Activated naive CD8-positive, alpha-beta T cell treated with anti-CD3 and anti-CD28 coated beads, Interleukin-2, amount 10 ng/mL, durations not matched to agents 7 days and 5 days (primary cell): ENCODE measurements at places on chromosomes 11 and 22. TPM values are rescaled to one million over a fixed set of nuclear protein-coding genes. Genes with fewer than 3 reads are reported as not detected.

The HBB gene
- total RNA-seq, result not detected

The MIOX gene
- not detected for total RNA-seq

DNA sequence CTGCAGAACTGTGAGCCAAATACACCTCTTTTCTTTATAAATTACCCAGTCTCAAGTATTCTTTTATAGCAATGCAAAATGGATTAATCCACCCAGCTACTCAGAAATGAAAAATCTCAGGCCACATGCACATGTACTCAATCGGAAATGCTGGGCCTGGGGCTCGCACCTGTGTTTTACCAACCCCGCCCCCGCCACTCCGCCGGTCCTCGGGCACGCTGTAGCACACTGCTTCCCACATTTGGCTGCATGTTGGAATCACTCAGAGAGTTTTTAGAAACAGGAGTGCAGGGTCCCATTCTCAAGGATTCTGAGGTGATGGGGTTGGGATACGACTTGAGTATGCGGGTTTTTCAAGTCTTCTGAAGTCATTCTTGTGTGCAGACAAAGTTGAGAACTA, 284.4 kb downstream of the NTM start:
- no peak for DNase-seq

- DNase-seq, result no peak
Measured at GRCh38 chr11:8713760-8714454, 31.3 kb downstream of the RPL27A start.

GRCh38 chr22:39490135-39490798, 11.8 kb upstream of the MIEF1 start:
- DNase-seq, result peak; percentile 61

DNA sequence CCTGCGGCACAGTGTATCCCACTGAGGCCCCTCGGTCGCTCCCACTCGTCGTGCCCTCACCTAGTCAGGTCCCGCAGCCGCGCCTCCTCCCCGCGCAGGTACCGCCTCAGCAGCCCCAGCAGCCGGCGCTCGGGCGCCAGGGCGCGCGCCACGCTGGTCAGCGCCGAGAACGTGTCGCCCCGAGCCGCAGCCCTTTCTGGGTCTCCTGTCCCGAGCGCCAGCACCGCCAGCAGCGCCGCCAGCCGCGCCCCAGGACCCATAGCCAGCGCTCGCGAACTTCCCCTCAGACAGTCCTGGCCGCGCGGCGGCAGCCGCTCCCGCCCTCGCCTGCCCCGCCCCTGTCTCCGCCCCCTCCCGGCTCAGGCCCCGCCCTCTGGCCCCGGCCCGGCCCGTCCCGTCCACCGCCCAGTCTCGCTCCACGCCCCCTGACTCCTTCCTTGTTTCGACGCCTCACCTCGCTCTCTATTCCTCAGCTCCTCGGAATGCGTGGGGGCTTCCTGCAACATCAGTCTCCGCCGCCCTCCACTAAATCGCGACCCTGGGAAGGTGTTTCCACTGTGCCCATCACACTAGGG, at the start of gene P4HA3:
Gene P4HA3 (minus strand): TSS at position 289 of the 575 bp plus-strand sequence. CDS start 29 bp downstream, at position 260.
- peak; percentile 69 for DNase-seq
